Muscle of leg (tissue), 16 donors: ENCODE measurements at places on chromosomes 11 and 22.
A peak's percentile ranks its signal among the peaks of the same experiment; 100 is the strongest.

DNA sequence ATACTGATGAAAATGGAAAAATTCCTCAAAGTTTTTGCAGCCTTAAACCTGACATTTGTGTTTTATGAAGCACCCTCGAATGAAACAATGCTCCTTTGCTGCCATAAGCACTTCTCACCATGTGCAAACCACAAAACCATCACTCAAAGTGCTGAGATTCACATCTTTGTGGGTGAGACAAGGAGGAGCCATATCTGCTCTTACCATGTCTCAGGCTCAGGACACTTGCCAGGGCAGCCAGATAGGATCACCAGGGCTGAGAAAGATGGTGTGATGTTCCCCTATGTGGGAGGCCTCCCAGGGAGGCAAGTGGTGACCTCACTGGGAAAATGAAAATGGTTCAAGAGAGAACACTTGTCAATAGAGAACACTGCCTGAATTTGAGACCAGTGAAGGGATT lies 120.4 kb downstream of the CCDC34 start:
- DNase-seq = no peak

- DNase-seq = no peak
Measured at GRCh38 chr22:26846645-26847044, 189.3 kb downstream of the MIAT start.

DNA sequence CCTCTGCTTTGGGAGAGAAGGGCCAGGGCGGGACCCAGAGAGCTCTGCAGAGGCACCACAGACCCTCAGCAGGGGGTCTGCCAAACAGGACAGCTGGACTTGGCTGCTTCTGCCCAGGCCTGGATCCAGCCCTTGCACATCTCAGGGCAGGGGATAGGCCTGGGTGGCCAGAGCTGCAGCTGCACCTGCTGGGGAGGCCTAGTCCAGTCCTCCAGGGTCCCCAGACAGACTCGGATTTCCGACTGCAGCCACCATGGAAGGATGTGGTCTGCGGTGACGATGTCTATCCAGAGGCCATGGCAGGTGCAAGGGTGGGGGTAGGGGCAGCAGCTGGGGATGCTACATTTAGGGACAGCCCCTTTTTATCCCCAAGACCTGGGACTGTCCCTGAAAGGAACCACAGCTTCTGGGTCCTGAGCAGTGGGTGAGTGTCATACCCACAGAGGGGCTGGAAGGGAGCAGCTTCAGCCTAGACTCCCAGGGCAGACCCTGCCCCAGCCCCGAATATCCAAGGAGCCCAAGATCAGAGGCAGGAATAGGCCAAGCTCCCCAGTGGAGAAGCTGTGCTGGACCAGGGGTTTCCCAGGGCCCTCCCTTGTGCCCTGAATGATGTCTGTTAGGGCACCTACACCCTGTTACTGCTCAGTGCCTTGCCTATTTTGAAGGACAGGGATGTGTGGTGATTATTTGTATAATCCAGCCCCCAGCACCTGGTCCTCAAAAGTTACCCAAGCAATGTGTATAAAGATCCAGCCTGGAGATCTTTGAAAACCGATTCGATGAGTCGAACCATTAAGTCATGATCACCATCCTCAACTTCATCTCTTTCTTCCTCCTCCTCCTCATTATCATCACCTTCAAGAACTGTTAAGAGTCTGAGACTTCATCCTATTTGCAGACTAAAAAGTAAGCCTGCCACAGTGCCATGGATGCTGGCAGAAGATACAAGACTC lies 2.5 kb upstream of the IGLL5 start:
- DNase-seq = peak; percentile 16

DNA sequence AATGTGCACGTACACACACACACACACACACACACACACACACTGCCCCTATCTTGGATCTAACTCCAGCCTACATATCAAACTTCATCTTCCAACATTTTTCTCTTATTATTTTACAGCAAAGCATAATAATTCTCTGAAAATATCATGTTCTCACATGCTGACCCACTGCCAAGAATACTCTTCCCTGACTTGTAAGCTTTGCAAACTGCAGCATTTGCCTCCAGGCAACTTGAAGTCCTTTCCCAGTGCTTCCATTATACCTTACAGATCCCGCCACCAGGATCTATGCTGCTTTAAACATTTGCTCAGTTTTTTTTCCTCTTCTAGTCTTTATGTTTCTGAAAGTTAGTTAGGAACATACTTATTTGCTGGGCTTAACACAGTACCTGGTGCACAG lies 483.3 kb upstream of the ARHGAP42 start:
- peak; percentile 44 for DNase-seq

DNA sequence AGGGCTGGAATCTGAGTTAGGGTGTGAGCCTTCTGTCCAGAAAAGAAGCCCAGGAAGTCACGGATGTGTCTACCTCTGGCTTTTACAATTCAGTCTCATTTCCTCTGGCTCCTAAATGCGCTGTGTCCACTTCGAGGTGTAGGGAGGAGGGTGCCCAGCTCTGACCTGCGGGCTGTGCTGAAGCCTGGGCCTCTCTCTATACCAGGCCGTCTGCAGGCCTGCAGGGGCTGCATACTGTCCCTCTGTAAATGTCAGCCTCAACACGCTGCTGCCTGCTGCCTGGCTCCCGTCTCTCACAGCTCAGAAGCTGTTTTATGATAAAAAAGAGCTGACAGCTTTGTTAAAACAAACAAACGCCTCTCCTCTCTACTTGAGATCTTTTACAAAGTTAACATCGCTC lies 14.5 kb downstream of the ARVCF start:
- no peak for DNase-seq

GRCh38 chr11:120181376-120181975 lies 29.4 kb upstream of the OAF start:
- no peak for DNase-seq

- no peak for DNase-seq
Measured at GRCh38 chr11:116373104-116373944, 399.5 kb downstream of the BUD13 start.

DNA sequence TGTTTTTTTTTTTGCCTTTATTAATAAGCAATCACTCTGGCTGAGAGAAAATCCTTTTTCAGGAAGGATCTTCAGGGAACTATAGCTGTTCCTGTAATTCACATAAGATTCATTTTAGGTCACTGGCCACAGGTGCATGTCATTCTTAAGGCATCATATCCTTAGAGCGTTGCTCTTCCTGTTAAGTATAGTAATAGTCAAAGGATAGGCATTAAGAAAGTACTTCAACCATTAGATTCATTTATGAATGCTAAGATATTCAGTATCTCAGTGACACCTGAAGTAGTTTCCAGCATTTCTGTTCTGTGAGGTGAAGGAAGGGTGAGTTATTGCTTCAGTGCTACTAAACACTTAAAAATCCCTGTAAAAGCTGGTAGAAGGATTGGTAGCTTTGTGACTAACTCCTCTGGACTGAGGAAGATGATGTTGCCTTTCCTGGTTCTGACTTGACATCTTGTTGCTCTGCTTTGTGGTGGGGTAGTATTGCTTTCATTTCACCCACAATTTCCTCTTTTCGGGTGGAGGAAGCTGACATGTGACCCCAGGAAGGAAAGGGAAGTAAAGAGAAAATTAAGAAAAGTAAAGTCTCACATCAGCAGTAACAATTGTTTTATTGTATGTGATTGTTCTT lies 34.7 kb downstream of the RNF169 start:
- DNase-seq = peak; percentile 74

- peak; percentile 61 for DNase-seq
Measured at GRCh38 chr11:121958971-121959325, 157.1 kb downstream of the BLID start.

GRCh38 chr11:33690290-33691065 lies 10.1 kb downstream of the C11orf91 start:
- DNase-seq = peak; percentile 56

- no peak for DNase-seq
Measured at GRCh38 chr11:106280036-106280435, 202.6 kb downstream of the AASDHPPT start.

DNA sequence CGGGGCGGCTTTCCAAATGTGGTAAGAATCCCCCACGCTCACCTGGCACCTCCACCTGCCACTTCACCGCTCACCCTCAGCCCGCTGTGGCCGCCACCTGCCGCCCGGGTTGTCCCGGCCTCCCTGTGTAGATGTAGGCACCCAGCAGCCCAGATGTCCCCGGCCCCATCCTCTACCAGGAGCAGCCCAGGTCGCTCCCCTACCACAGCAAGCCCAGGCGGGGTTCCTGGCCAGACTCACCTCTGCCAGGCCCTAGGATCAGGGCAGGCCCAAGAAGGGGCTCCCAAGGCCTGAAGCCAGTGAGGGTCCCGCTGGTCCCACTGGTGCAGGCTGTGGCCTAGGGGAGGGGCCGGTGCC lies 27.4 kb downstream of the MOB2 start:
- DNase-seq = no peak

GRCh38 chr11:13384908-13385640 lies 77.9 kb downstream of the BTBD10 start:
- peak; percentile 64 for DNase-seq

DNA sequence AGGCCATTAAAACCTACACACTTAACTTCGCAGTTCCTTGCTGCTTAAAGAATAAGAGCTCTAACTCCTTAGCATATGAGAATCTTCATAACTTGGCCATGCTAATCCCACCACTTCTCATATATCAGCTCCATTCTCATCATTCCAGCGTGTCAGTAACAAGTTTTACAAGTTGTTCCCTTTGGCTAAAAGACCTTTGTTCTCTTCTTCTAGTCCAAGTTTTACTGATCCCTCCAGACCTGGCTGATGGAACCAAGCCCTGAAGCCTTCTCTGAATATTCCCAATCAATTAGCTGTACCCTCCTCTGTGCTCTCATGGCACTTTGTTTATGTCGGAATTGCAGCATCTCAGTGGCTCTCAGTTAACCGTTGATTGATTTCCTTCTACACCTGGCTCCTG lies 35.8 kb downstream of the GAB2 start:
- DNase-seq = peak; percentile 71

- no peak for DNase-seq
Measured at GRCh38 chr11:111444040-111444439, 65.0 kb upstream of the POU2AF1 start.

DNA sequence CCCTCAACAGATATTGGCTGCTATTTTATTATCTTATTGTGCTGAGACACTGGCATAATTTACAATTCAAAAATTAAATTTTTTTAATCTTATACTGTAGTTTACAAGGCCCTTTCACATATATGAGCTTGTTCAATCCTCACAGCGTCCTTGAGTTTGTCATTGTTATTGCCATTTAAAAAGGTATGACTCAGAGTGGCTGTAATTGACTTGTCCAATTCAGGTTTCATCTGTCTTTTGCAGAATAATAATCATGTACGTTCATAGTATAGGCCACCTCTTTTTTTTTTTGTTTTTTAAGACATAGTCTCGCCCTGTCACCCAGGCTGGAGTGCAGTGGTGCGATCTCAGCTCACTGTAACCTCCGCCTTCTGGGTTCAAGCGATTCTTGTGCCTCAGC lies 11.5 kb downstream of the PTPRJ start:
- DNase-seq = no peak

GRCh38 chr11:131301306-131301705 lies 69.1 kb upstream of the NTM start:
- no peak for DNase-seq

GRCh38 chr11:5504403-5504921 lies 5.3 kb downstream of the UBQLN3 start:
- DNase-seq = no peak

GRCh38 chr22:23065495-23066122 lies 4.7 kb upstream of the GNAZ start:
- no peak for DNase-seq

DNA sequence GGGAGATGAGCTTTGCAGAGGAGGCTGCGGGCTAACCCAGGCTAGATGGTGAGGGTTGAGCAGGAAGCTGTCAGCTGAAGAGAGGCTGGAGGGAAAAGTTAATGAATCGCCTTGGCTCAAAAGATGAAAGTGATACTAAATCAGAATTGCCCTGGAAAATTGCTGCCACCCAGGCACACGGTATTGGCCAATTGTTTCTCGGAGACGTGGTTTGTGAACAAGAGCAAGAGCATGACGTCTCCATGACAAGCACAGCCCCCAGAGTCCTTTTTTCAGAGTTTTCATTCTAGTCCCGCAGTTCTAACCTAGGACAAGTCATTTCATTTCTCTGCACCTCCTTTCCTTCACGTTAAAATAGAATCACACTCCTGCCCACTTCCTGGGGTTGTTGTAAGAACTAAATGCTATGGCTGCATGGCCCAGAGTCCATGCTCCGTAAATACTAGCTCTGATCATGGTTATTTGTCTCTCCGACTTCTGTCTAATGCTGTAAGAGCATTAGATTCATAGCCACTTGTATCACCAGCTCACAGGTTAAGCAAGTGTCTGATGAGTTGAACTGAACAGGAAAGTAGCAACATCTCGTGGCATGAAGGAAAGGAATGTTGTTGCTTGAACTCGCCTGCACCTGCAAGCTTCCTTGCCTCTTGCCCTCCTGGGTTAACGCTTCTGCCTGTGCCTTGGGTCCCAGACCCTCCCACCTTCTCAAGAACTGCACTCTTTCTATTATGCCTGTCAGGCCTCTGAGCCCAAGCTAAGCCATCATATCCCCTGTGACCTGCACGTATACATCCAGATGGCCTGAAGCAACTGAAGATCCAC lies 33.8 kb upstream of the NUP50 start:
- DNase-seq = peak; percentile 11

DNA sequence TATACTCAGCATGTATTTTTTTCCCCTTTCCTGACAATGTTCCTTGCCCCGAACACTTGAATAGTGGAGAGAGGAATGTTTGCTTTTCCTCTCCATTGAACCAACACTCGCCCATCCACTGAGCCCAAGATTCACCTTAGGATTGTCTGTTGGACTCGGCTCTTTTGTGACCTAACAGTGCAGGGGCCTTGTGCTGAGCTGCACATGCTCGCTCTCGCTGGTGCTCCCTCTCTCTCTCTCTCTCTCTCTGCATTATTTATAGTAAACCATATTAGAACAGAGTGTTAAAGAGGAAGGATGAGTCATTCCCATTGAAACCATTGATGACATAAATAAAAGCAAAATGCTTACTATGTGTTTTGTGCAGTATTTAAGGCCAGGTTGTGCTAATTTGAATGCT lies 20.7 kb downstream of the ZBTB16 start:
- DNase-seq = peak; percentile 67

DNA sequence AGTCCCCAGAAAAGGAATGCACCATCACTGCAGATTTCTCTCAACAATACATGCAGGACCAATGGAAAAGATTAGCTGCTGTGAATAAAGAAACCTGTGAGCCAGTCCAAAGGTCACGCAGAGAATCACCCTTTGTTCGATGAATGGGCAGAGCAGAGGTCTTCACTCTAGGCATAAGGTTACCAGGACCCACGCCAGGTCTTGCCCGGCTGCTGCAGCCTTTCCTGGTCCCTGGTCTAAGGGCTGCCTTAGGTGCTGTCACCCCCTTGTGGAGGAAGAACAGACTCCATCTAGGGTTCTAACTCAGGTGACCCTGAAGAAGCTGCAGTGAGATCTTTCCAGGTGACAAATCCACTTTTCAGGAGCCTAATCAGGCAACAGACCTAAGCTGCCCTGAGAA lies 29.0 kb upstream of the NAP1L4 start:
- DNase-seq = no peak
